ENCODE measurements at places on chromosomes 1 and 21.

- DNase-seq: no peak
Measured at GRCh38 chr1:84959294-84959693, 37.6 kb downstream of the MCOLN2 start.

DNA sequence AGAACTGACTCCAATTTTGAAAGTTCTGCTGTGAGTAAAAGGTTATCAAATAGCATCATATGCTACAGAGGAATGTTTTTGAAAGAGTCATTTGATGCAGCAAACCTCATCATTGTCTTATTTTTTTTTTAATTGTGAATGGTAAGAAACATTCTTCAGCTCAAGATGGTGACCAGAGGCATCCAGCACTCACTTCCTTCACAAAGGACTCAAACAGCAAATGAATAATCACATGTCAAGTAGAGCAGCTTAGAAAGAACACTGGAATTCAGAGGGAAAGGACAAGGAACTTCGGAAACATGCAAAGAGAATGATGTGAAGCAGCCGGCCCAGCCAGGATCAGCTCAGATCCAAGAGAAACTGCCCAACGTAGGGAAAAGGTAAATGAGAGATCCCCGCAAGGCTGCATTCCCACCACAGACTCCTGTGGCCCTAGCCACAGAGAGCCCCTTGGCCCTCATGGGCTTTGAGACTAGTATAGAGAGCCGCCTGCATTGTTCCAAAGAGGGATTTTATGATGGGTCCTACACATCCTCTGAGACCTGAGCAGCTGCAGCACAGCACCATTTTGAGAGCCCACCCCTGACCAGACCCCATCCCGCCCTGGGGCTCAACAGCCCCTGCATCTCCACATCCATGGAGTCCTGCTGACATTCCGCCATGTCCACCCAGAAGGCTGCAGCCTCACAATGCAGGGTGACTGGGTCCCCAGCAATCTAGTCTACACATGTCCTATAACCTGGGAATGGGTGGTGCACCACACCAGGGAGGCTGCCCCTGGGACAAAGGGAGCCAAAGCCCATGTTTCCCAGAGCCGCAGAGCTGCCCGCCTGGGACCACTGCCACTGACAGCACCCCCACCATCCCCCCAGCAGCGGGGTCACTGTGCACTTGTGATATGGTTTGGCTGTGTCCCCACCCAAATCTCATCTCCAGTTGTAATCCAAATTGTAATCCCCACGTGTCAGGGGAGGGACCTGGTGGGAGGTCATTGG lies 21.2 kb upstream of the UTS2 start:
- DNase-seq: no peak

DNA sequence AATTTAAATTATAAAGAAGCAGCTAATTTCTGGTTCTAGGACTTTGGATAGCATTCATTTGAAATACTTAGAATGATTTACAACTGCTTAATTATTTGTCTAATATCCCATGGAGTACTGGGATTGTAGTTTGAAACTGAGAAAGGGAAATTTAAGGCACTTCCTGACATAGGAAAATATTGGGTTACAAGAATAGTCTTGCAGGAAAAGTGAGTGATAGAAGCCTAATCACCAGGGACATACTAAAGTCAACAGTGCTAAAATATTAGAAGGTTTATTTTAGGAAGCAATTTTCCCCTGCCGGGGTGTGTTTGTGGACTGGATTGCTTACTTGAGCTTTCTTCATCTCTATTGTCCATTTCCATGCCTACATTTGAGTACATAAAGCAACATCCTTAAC lies 661.6 kb downstream of the ADGRL2 start:
- DNase-seq: no peak

GRCh38 chr1:221548942-221549341 lies 192.9 kb downstream of the DUSP10 start:
- DNase-seq: no peak

- no peak for DNase-seq
Measured at GRCh38 chr1:201063145-201063544, 39.6 kb upstream of the KIF21B start.

DNA sequence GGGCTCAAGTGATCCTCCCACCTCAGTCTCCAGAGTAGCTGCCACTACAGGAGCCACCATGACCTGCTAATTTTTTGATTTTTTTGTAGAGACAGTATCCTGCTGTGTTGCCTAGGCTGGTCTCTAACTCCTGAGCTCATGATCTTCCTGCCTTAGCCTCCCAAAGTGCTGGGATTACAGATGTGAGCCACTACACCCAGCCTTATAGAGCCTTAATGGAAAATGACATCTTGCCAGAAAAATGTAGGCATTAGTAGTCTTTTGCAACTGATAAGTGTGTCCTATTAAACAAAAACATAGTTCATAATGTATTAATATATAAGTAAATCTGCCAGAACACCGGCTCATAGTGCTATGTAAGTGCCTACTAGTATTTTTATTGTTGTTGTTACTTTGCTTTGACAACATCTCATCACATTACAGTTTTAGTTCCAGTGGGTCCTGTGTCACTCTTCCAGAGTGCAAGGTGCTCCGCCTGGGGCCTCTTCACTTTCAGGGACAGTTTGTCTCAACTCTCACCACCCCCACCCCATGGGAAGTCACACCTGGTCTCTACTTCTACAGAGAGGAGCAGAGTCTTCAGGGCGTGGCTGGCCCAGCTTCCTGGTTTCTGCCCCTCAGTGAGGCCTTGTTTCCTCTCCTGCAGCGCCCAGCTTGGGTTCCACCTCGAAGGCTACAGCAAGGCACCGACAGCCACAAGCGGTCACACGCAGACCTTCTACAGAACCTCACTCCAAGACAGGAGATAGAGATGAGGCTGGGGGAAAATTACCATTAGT lies 30.1 kb downstream of the RHOU start:
- DNase-seq: no peak

- DNase-seq: no peak
Measured at GRCh38 chr1:110043016-110043415, 8.6 kb downstream of the STRIP1 start.

- no peak for DNase-seq
Measured at GRCh38 chr1:247539215-247539614, 3.0 kb upstream of the OR2C3 start.

GRCh38 chr21:38323721-38324531 lies 67.1 kb downstream of the KCNJ15 start:
- peak; percentile 44 for DNase-seq

DNA sequence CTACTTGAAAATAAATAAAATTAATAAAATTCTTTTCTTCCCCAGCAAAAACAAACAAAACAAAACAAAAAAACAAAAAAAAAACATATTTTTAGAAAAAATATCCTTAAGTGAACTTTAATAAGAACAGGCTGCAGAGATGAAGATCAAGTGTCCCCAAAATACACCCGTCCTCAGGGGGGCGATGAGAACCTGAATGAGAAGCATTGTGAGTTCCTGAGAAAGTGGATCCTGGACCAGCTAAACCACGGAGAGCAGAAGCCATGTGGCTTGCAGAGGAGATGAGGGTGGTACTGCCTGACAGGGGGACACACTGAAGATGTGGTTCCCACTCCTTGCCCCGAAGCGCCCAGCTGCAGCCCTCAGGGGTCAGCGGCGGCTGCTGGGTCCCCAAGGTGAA lies 89.3 kb downstream of the ITPKB start:
- DNase-seq: no peak

DNA sequence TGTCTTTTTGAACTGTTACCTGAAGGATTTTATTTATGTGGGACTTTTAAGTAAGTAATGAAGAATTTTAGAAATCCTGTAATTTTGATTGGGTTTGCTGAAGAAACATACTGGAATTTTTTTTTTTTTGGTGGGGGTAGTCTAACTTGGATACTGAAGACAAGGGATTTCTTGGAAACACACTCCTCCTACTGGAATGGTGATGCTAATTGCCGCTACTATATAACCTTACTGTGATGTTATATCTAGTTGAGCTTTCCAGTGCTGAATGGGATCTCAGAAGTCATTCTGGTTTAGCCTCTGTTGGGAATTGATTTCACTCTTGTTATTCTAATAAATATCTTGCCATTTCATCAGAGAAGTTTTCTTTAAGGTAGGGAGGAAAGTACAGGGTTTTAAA lies 8.4 kb downstream of the PPP2R5A start:
- no peak for DNase-seq

DNA sequence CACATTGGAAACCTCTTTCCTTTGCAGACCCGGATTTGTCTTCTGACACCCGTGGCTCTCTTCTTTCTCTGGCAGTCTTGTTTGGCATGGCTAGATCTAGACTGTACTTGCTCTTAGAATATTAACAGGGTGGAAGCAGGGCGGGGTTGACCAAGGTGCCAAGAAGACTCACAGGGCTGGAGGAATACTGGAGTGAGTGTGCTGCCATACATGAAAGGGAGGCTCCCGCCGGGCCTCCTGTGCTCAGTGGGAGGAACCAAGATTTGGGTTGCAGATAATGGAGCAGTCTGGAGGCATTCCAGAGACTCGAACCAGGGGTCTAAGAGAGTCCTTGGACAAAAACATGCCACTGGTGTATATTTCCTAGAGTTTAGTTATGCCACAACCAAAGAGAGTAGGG lies 27.6 kb upstream of the SNX27 start:
- no peak for DNase-seq

DNA sequence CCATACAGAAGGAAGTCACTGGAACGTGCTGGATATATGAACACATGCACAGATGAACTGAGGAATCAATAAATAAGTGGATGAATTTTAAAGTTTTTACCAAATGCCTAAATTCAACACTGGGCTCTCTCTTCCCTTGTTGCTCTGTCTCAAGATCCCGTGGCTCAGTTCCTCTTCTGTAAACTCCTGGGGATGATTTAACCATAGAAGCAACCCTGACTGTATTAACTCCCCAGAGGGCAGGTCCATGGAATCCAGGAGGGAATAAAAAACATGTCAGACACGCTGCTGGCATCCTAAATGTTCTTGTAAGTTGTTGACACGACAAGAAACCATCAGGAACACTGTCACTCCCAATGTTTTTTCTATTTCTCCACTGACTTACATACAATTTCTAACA lies 45.3 kb upstream of the GPR157 start:
- no peak for DNase-seq

- DNase-seq: no peak
Measured at GRCh38 chr21:35635261-35635660, 425.1 kb downstream of the SETD4 start.

- no peak for DNase-seq
Measured at GRCh38 chr1:185819798-185820197, 85.6 kb downstream of the HMCN1 start.

- DNase-seq: no peak
Measured at GRCh38 chr1:52102336-52103013, 39.4 kb upstream of the ZFYVE9 start.

- no peak for DNase-seq
Measured at GRCh38 chr1:43293896-43294760, 6.7 kb upstream of the TIE1 start.

- DNase-seq: no peak
Measured at GRCh38 chr1:72777918-72778317, 495.6 kb upstream of the NEGR1 start.

GRCh38 chr1:208166340-208167138 lies 77.6 kb downstream of the PLXNA2 start:
- no peak for DNase-seq

DNA sequence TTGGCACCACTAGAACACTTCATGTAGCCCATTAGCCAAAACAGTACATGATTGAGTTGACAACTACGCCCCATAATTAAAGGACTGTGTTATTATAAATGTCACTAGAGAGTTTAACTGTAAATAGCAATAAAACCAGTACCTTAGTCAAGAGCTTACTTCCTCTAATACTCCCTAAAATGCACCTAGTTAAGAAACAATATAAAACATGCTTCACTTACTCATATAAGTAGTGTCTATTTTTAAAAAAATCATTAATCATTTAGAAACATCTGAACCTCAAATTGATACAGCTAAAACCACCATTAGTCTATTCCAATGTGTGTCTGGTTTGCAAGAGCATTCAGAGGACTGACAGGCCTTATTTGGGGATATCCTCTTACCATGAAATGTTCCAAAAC lies 25.3 kb downstream of the PTP4A2 start:
- no peak for DNase-seq

DNA sequence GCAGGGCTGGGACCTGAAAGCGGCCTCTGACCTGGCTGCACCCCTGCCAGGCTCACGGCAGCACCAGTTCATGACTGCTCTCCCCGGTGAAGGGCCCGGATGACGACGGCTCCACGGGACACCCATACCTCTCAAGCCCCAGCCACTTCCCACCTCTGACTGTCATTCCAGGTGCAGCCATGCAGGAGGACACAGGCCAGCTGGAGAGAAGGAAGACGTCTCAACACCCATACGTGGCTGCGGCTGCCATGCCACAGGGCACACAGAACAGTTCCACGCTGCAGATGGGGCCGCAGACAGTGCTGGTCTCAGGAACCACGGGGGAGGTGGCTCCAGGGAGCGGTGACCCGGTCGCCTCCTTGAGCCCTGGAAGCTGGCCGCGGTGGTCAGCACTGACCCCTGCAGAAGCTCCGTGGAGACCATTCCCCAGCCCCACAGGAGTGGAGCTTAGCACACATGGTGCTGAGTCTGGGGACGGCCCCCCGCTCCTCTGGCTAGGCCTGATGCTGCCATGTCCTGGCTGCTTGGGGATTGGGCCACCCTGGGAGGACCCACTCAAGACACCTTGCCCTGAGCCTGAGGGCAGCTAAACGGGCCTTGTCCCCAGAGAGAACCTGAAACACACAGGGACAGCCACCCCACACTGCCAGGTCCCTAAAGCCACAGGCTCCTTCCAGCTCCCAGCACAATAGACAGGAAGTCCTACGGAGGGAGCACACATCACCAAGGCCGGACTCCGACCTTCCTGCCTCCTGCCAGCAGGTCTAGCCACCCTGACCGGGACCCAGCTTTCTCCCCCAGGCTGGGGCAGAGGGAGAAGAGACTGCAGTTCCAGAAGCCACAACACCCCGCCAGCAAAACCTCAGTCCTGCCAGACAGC lies 8.6 kb downstream of the WNT9A start:
- DNase-seq: no peak

DNA sequence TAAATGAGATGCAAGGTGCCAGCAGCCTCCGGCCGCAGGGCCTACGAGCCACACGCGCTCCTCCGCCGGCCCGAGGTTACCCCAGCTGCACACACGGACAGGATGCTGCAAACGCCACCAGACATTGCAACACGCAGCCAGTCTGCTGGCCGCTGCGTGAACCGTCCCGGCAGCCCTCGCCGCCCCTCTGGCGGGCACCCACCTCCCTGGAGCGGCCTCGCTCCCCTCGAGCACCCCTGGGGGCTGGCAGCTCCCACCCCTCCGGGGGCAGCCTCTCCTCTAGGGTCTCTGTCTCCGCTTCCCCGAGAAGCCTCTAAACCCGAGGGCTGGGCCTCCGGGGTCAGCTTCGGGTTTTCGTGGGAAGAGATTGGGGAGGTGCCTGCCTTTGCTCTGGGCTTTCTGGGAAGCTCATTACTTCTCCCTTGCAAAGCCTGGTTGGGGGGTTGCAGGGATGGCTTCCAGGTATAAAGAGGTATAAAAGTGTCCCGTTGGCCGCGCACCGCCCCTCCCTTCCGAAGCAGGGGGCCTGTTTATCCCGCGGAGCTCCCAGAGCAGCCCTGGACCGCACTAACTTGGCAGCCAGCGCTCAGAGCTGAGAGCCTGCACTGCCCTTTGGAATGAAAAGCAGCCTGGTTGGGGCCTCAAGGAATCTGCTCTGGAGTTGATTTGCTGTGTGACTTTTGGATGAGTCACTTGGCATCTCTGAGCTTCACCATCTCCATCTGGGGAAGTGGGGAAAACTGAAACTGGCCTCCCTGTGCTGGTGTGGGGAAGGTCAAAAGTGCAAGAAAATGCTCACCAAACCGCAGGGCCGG lies 21.8 kb downstream of the DHRS3 start:
- DNase-seq: no peak
